Natural killer cell treated with Interleukin-12 subunit alpha and Interleukin-12 subunit beta and Interleukin-15 and Interleukin-18, amount 100 ng/mL, for 72 hours (primary cell): ENCODE measurements at places on chromosomes 3 and 15.

DNA sequence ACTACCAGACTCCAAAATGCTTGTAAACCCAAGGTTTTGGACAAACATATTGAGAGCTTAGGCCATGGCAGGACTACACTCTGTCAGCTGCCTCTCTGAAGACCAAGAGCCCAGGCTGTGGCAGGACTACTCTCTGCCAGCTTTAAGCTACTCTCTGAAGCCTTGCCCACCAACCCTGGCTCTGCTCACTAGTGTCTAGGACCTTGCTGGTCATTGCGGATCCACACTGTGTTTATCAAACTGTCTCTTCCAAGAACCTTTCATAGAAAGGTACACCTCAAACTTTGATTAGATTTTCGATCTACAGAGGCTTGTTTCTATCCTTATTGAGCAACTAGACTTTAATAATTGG is 41.9 kb upstream of the MME start:
- H3K27ac ChIP-seq: no peak overlapping the region
- H3K4me1 ChIP-seq: no peaks in the 10 kb centered on the region
- H3K4me3 ChIP-seq: no peak overlapping the region
- H3K27me3 ChIP-seq: no peaks in the 10 kb centered on the region
- H3K36me3 ChIP-seq: no peaks in the 10 kb centered on the region

DNA sequence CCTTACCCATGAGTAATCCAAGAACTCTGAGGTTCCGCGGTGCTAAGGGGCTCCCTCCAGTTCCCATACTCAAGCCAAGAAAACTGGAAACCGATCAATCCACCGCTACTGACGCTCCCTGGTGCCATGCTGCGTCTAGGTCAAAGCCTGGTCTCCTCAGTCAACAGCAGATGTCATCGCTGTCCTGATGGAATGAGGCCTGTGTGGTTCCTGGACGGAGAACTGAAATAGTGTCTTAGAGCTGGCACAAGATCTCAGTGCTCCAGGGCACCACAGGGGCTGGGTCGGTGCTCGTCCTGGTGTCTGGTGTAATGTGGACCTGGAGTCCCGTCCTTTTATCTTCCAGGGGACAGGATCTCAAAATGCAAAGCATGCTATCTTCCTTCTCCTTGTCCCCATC is 373.9 kb upstream of the CFAP20DC start:
- peaks cover 36% of the 10 kb centered on the region for H3K4me1 ChIP-seq
- no peaks in the 10 kb centered on the region for H3K36me3 ChIP-seq
- H3K27ac ChIP-seq: peak overlapping the region; percentile 0

- no peak overlapping the region for H3K4me3 ChIP-seq
- no peak overlapping the region for H3K27ac ChIP-seq
- no peaks in the 10 kb centered on the region for H3K4me1 ChIP-seq
- DNase-seq: peak; percentile 82
- no peaks in the 10 kb centered on the region for H3K36me3 ChIP-seq
Measured at GRCh38 chr3:14508966-14509795, 31.0 kb downstream of the GRIP2 start.

DNA sequence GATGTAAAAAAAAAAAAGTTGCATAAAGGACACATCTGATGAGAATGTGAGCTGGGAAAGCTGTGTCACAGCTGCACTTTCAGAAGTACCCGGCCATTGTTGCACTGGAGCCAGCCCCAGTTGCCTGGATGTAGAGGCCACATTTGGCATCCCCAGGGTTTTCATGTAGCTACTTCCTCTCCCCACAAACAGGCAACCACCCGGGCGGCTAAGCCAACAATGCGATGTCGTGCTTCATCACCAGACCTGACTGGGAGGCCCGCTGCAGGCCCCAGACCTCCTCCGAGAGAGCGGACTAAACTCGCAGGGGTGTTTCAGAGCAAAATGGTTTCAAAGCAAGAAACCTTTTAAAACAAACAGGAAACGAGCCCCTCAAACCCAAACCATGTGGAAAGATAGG is 142.3 kb downstream of the TMCO5A start:
- no peaks in the 10 kb centered on the region for H3K36me3 ChIP-seq
- no peak overlapping the region for H3K27ac ChIP-seq
- H3K4me3 ChIP-seq: no peak overlapping the region
- no peak for DNase-seq
- peaks cover 17% of the 10 kb centered on the region for H3K27me3 ChIP-seq

DNA sequence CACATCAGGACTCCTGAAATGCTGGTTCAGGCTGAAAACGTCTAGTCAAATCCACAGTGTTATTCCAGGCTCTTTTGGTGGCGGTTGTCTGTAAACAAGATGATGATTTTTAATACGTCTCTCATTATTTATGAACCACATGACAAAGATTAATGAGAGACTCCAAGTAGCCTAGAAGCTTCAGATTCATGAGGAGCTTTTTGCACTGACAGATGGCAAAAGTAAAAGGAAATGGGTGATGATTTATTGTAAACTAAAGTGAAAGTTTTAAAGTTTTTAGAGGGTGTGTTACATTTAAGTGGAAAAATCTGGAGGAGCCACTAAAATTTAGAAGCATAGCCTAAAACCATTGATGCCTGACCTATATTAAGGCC is 77.0 kb downstream of the BBX start:
- DNase-seq: no peak
- H3K27ac ChIP-seq: peak overlapping the region; percentile 95
- peak overlapping the region; percentile 85 for H3K4me3 ChIP-seq

DNA sequence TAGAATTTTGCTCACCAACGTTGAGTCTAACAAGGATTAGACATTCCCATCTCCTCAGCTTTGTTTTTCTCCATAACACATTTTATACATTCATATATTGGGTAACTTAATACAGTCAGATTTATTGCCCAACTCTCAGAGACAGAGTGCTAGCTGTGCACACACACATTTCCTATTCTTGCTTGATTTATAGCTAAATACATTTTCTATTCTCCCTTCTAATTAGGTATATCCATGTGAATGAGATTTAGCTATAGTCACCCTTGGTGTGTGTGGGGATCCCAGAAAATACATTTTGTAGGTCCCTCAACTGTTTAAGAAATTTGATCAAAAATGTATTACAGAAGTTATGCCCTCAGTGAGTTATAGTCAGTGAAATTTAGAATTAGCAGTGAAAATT is 715.4 kb downstream of the NSUN3 start:
- DNase-seq: no peak

DNA sequence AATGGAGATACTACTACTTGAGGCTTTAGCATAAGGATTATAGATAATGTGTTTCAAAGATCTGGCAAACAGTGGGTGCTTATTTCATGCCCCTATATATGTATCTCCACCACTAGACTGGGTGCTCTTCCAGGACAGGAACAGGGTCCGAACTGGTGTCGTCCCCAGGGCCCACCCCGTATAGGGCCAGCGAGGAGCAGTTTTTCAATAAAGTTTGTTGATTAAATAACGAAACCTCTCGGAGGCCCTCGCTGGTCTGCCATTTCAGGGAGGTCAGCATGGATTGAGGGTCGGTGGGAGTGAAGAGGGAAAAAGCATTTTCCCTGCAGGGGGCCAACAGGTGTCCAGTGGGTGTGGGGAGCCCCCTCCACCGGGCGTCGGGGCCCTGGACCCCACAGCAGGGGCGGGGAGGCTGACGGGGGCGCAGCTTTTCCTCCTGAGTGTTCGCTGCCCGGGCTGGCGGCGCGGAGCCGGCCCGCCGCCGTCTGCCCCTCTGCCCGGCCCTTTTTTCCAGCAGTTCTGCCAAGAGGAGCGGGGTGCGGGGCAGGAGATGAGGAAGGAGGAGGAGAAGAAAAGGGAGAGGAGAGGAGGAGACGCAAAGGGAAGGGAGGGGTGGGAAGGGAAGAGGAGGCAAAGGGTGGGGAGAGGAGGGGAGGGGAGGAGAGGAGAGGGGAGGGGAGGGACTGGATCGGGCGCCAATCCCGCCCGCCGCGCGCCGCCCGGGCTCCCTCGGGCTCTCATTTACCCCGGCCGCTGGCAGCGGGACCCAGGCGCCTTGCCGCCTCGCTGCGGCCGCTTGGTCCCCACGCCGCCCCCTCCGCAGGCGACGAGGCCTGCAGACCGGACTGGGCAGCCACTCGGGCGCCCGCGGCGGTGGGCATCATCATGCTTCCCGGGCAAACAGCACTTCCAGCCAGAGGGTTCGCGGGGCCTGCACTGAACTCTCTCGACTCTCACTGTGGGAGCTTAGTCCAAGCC is 66.3 kb downstream of the ISG20 start:
- no peak for DNase-seq
- H3K27me3 ChIP-seq: peaks cover 34% of the 10 kb centered on the region
- peaks cover 8% of the 10 kb centered on the region for H3K4me1 ChIP-seq
- peak overlapping the region; percentile 63 for H3K4me3 ChIP-seq
- no peaks in the 10 kb centered on the region for H3K36me3 ChIP-seq
- H3K27ac ChIP-seq: no peak overlapping the region

GRCh38 chr15:60172143-60172542 is 168.0 kb downstream of the FOXB1 start:
- no peaks in the 10 kb centered on the region for H3K4me1 ChIP-seq
- H3K27ac ChIP-seq: no peak overlapping the region
- no peaks in the 10 kb centered on the region for H3K36me3 ChIP-seq
- no peak overlapping the region for H3K4me3 ChIP-seq

- peaks cover 6% of the 10 kb centered on the region for H3K36me3 ChIP-seq
- no peak for DNase-seq
- H3K4me1 ChIP-seq: peaks cover 6% of the 10 kb centered on the region
- peaks cover 10% of the 10 kb centered on the region for H3K27me3 ChIP-seq
- H3K27ac ChIP-seq: no peak overlapping the region
- no peak overlapping the region for H3K4me3 ChIP-seq
Measured at GRCh38 chr3:120642368-120642948, 39.6 kb downstream of the HGD start.

DNA sequence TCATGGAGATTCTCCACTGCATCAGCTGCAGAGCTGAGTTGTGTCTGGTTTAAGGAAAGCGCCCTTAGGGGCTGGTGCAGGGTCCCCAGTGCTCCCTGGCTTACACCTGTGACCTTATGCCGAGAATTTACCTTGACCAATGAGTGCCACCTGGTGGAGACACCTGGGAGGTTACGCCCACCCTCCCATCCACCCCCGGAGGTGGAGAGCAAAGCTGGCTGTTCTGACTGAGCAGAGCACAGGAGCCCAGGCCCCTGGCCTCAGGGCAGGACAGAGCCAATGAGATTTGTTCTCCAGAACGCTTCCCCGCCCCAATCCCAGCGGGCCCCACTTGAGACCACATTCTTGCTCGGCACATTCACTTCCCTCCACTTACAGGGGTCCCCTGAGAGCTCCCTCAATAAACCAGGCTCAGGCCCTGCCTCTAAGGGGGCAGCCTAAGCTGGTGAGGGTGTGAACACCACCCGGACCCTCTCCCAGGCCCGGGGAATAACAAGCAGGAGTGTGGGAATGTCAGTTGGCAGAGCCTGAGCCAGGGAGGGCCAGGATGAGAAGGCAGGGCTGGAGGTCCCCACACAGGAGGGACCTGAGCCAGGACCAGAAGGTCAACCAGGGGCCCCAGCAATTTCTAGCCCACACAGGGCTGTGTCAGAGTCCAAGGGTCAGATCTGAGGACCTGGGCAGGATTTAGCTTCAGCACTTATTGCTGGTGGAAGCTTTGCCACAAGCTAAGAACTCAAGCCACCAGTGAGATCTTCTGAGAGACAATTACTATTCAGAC is 117.1 kb downstream of the TPRA1 start:
- no peaks in the 10 kb centered on the region for H3K4me1 ChIP-seq
- no peak overlapping the region for H3K27ac ChIP-seq
- no peak for DNase-seq
- no peak overlapping the region for H3K4me3 ChIP-seq
- peaks cover 22% of the 10 kb centered on the region for H3K27me3 ChIP-seq
- no peaks in the 10 kb centered on the region for H3K36me3 ChIP-seq

DNA sequence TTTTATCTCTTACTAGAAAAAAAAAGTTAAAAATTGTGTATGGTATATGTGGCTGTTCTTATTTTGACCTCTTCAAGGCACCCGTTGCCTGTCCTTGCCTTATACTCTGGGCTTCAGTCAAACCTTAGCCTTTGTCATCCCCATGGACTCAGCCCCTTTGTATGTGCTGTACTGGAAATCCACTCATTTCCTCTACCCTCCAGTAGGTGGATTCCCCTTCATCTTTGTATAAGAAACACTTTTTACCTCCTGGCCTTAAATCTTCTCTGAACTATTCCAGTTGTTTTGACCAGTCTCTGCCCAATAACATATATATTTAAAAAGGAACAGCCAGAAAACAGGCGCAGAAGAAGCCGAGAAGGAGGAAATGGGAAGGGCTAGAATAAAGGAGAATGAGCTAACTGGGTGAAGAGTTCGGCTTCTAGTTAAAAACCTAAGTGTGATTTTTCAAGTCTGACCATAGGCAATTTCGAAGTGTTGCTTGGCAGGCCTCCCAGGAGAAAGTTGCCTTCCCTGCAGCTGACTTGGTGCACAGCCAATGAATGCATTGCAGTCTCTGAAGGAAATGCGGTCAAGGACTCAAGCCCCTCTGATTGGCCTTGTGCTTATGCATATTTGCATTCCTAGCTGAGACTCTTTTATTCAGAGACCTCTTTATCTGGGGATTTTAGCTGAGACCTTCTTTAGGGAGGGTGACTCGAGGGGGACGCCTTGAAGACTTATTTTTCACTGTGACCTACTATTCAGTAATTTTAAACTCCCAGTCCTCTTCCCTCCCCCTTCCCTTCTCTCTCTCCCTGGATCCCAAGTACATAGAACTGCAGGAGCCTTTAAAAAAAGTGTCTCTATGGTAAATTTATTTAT is 277.4 kb downstream of the ROBO1 start:
- H3K4me3 ChIP-seq: no peak overlapping the region
- H3K4me1 ChIP-seq: no peaks in the 10 kb centered on the region

- peaks cover 10% of the 10 kb centered on the region for H3K36me3 ChIP-seq
- H3K27ac ChIP-seq: peak overlapping the region; percentile 94
- H3K4me1 ChIP-seq: peaks cover 45% of the 10 kb centered on the region
- H3K27me3 ChIP-seq: no peaks in the 10 kb centered on the region
- H3K4me3 ChIP-seq: peak overlapping the region; percentile 84
Measured at GRCh38 chr3:105752791-105753415, 115.9 kb downstream of the CBLB start.

GRCh38 chr3:49403891-49404290 is 7.9 kb downstream of the RHOA start:
- H3K36me3 ChIP-seq: no peaks in the 10 kb centered on the region
- H3K4me1 ChIP-seq: peaks cover 51% of the 10 kb centered on the region
- no peaks in the 10 kb centered on the region for H3K27me3 ChIP-seq
- DNase-seq: no peak
- H3K27ac ChIP-seq: no peak overlapping the region
- no peak overlapping the region for H3K4me3 ChIP-seq

GRCh38 chr3:49294343-49294742 is 17.3 kb upstream of the C3orf62 start:
- no peak for DNase-seq
- peaks cover 3% of the 10 kb centered on the region for H3K4me1 ChIP-seq
- no peak overlapping the region for H3K27ac ChIP-seq
- H3K4me3 ChIP-seq: no peak overlapping the region
- H3K27me3 ChIP-seq: no peaks in the 10 kb centered on the region

GRCh38 chr3:11903047-11903446 is 56.4 kb upstream of the TAMM41 start:
- H3K4me1 ChIP-seq: no peaks in the 10 kb centered on the region
- no peaks in the 10 kb centered on the region for H3K36me3 ChIP-seq
- no peak overlapping the region for H3K27ac ChIP-seq
- H3K27me3 ChIP-seq: no peaks in the 10 kb centered on the region
- DNase-seq: no peak
- no peak overlapping the region for H3K4me3 ChIP-seq
